Sciatic nerve (tissue), 2 donors: ENCODE measurements at places on chromosomes 2 and 18. TPM values are rescaled to one million over a fixed set of nuclear protein-coding genes. Genes with fewer than 3 reads are reported as not detected.

- no peak for DNase-seq
Measured at GRCh38 chr2:188459061-188459460, 167.4 kb downstream of the GULP1 start.

GRCh38 chr18:45771587-45772480 is 47.9 kb downstream of the SLC14A1 start:
- DNase-seq, result no peak

SPIRE1 gene
- 94.3 TPM for total RNA-seq

PIEZO2 gene
- 26.8 TPM for total RNA-seq

POTEI gene
- 0.27 TPM for total RNA-seq
